ENCODE measurements at places on chromosomes 4 and X. TPM values are rescaled to one million over a fixed set of nuclear protein-coding genes. Genes with fewer than 3 reads are reported as not detected.

DNA sequence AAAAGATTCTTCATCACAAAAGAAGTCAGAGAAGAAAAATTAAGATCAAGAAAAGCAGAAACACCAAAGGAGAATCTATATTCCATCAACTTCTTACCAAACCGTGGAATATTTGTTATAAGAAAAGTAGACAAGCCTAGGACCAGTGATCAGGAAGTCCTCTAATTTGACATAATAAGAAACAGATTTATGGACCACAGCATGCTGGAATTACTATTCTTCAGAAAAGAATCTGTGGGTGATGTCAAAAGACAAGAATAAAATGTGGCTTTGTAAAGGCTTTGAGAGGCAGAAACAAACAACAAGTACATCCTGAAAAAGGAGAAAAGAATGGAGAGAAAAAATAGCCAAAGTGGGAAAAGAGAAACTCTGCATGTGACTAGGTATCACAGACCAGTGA lies 123.3 kb downstream of the SLC10A7 start:
- no peak for DNase-seq

PLAC8 gene
- 378 TPM for polyA plus RNA-seq

- no peak for DNase-seq
Observed at GRCh38 chr4:173213296-173213695, 44.7 kb downstream of the GALNT7 start.

LRRC66 gene
- not detected for polyA plus RNA-seq

- no peak for DNase-seq
Observed at GRCh38 chr4:89152972-89153371, 41.6 kb downstream of the TIGD2 start.

IL21 gene
- not detected for polyA plus RNA-seq

- no peak for DNase-seq
Observed at GRCh38 chr4:139669890-139670289, 4.3 kb downstream of the MGST2 start.

GRCh38 chr4:116500225-116500624 lies 585.2 kb downstream of the TRAM1L1 start:
- no peak for DNase-seq

DNA sequence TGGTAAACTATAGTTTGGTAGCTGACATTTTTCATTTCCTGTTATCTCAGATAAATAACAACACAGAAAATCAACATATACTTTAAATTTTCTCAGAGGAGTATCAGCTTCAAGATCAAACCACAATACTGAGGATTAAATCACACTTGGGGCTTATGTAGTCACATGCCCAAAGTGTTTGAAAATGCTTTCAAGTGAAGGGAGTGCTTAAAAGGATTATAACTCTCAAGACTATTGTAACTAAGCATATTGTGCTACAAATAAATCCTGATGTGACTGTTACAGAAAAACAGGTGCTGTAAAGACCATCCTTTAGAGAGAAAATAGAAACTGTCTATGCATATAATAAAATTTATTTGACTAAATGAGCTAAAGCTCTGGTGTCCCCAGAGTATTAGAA lies 887.6 kb downstream of the ADGRL3 start:
- no peak for DNase-seq

GRCh38 chr4:13985837-13986236 lies 358.3 kb upstream of the BOD1L1 start:
- no peak for DNase-seq

F11 gene
- polyA plus RNA-seq, result not detected

MCF2 gene
- 0.09 TPM for polyA plus RNA-seq

DNA sequence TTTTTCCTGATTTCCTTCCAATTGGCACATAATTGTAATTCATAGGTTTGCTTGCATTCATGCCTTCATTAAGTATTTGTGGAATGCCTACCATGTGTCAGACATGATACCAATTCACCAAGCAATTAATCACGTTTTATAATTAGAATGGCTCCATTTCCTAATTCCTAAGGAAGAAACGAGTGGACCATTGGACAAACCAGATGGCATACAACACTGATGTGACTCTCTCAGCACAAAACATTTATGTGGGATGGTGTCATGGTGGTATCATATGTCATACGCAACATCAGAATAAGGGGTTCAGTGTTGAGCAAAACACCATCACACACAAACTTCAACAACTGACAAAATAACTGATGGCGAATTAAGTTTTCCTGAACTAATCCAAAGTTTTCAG lies 502.8 kb downstream of the DMD start:
- no peak for DNase-seq

DNA sequence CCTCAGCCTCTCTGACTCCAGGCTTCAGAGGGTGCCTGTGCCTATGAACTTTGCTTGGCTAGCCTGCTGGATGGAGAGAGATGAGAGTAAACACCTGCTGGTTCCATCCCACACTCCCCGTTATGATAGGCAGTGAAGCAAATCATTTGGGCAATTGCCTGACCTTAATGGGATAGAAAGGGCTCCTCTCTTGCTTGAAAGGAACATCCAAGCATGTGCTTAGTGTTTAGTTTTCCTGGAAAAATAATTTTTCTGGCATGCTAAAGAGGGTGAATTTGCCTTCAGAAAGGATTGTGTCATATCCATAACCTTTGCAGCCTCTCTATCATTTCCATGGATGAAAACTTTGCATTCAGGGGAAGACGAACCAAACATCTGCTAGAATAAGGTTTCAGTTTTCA lies 10.8 kb downstream of the PLAC1 start:
- no peak for DNase-seq

DNA sequence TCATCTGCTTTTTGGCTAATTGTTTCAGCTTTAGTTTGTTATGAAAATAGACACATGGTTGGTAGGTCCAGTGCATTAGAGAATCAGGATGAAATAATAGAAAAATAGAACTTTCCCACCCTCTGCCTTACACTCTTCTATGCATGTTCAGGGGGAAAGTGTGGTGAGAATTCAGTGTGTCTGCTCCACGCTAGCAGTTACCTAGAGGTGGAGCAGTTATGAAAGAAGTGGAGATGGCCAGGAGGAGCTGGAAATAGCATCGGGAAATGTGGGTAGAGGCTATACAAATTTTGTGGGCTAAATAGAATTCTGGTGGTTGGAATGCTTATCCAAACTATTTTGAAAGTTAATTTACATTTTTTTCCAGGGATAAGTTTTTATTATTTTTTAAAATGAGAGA lies 91.4 kb upstream of the MAD2L1 start:
- DNase-seq, result no peak

- DNase-seq, result no peak
Observed at GRCh38 chr4:30073011-30073710, 647.0 kb upstream of the PCDH7 start.

DNA sequence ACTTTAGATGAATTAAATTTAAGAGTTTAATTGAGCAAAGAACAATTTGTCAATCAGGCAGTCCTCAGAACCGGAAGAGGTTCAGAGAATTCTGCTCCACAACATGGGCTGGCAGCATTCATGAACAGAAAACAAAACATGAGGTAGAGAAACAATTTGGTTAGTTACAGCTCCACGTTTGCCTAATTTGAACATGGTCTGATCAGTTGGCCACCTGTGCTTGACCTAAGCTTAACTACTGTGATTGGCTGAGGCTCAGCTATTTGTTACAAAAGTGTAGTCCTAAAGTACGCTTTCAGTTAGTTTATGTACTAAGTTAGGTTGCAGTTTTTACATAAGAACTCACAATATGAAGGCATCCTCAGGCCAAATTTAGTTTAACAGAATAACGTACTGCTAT lies 258.6 kb downstream of the ADAM29 start:
- no peak for DNase-seq

Data from CD4-positive, alpha-beta memory T cell (primary cell).